Activated T-cell treated with anti-CD3 and anti-CD28 coated beads for 4 hours (primary cell): ENCODE measurements at places on chromosomes 2 and 18.

- DNase-seq = no peak
Measured at GRCh38 chr18:61833978-61834377, 58.8 kb downstream of the RNF152 start.

DNA sequence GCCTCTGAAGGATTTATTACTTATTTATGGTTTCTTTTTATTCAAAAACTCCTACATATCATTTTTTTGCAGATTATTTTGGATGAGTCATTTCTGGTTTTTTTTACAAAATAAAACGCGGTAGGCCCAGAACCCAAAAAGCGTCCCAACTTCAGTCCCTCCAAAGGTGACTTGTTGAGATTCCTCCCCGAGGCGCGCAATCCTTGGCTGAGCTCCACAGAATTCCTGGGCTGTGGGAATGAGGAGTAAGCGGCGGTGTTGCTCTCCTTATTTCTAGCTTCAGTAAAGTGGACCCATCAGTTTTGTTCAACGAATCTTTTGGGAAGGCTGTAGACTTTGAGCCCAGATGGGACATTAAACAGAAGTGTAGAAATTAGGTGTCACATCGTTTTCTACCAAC lies 67.0 kb upstream of the RMP24 start:
- no peak for DNase-seq

DNA sequence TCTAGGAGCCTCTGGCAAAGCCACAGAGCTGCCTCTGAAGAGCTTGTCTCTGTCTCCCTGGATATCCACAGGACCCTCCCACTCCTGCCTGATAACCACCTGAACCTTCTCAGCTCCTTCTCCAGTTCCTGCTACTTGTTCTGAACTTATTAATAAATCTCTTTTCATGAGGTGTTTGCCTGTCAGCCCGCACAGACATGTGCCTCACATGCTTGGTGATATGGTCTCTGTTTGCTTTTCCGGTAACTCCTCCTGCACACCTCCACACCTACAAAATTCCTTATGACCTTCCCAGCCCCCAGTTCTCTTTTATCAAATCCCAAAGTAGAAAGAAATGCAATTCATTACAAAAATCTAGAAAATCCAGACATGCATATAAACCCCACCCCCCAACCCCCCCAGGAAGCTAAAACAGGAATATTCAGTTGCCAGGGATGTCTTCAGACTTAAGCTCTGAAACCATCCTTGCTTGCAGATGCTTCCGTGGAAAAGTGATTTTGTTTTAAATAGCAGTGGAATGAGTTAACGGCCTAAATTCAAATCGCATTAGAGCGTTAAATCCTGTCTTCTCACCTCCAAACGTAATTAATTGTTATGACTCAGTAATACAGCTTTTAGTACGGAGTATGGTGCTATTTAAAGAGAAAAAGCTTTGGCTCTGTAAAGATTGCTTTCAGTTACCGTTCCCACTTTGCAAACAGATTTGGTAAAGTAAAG lies 2.1 kb upstream of the PID1 start:
- DNase-seq = no peak

DNA sequence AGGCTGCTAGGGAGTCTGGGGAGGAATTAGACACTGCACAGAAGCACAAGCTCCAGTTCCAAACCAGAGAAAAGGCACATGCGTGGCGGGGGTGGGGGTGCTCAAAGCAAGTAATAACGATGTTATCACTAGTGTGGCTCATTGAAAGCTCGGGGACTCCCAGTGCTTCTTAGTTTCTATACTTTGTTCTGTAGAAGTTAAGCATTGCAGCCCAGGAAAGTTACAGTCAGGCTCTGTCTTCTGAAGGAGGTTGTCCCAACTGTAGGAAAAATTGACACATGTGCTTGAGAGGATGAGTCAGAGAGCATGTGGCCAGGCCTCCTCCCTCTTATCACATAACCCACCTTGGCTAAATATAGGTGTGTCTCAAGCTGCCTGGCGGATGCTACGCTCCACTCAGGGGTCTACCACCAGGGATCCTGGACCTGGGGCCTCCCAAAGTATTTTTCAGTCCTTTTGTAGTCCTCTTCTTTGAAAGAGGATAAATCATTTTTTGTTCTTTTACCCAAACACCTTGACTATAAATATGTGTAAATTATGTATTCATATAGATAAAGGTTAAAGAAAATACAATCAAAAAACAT lies 3.8 kb downstream of the GALNT5 start:
- DNase-seq = peak; percentile 21

DNA sequence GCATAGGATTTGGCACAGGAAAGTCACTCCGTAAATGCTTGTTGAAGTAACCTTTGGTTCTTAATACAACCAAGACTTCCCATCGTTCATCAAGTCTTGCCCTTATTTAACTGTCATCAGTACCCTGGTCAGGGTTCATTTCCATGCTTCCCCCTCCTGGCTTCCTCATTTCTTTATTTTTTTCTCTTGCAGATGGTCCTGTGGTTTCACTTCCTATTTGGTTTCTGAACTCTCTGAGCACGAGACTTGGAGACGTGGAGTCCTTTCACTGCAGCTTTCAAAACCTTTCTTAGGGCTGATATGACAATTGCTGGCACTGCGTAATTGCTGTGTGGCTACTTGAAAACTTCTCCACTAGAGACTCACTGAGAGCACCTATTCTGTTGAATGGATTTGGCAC lies 59.9 kb upstream of the PID1 start:
- DNase-seq = no peak

GRCh38 chr2:218024871-218025270 lies 22.1 kb upstream of the TNS1 start:
- DNase-seq = no peak

DNA sequence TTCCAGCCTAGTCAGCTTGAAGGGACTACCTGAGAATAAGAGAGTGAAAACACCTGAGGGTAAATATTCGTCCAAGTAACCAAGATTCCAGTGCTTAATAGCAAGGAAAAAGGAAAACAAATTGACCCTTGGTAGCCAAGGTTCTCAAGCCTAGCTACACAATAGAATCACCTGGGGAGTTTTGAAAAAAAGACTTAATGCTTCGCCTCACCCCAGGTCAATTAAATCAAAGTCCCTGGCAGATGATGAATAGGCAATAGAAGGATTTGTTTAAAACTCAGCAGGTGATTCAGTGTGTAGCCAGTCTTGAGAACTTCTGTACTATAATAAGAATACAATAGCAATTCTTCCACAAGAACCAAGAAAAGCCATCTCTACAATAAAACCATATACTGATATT lies 500.2 kb downstream of the XIRP2 start:
- no peak for DNase-seq

- DNase-seq = no peak
Measured at GRCh38 chr2:127811397-127812321, 688 bp upstream of the WDR33 start.

DNA sequence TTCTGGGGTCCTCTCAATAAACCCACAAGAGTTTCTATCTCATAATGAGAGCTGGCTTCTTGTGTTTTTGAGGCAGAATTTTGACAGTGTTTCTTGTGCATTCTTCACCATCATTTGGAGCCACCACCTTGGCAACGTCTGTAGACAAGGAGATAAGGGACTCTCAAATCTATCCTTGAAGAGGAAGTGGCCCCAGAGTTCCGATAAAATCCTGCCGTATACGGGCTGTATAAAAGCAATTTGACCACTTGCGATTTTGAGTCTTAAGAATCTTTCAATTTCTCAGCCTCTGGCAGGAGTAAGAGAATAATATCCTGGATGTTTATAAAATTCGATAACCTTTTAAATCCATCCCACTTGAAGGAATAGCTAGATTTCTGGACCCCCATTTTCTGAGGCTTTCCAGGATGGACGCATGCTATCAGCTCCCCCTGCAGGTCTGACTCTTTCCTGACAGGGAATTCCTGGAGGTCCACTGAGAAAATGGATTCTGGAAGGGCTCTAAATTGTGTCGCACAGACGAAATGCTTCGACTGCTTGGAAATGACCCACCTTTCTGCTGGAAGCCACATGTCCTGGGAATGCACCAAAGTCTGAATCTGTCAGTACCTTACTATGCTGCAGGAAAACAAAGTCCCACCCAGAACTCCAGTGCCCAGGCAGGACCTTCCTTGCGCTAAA lies 54.1 kb downstream of the E2F6 start:
- DNase-seq = no peak

DNA sequence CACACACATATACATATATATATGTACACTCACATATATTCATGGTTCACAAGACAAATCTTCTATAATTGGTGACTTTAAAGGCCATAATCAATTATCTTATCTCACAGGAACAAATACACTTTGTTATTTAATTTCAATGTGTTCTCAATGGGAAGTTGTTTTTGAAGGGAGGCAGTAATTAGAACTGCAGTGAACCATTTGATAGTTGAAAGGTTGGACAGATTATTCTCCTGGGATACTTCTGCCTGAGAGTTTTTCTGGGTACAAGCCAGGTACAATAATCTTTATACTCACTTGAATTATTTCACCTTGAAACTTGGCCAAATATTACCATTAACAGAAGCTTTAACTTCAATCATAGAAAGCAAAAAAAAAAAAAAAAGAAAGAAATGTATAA lies 546.6 kb upstream of the LRRTM4 start:
- no peak for DNase-seq

DNA sequence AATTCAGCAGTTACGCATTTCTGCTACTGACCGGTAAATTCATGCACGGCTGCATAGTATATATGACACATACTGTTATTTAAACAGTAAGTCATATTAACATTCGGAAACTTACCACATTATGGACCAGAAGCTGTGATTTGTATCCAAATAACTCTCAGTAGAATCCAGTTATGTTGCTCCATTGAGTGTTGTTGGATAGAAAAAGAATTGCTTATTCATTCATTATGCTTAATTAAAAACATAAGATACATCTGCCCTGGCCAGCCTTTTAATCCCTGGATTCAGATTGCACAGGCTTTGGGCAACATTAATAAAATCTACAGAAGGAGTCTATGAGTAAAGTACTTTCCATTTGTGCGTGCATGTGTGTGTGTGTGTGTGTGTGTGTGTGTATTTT lies 111.3 kb downstream of the CPS1 start:
- DNase-seq = no peak

DNA sequence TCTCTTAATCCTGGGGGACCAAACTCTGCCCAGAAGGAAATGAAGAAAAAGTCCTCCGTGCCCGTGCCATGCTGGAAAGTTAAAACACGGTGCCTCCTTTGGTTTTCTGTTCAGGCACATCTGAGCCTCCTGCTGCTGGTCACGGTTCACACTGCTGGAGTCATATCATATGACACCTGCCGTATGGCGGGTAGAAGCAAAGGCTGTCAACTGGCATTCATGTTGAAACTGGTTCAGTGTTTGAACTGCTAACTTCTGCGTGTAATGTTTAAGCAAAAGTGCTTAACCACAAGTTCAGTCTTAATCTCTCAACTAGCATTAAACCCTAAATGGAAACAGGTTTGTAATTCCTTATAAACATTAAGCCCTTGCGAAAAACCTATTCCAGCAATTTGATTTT lies 3.1 kb downstream of the STK39 start:
- peak; percentile 7 for DNase-seq

DNA sequence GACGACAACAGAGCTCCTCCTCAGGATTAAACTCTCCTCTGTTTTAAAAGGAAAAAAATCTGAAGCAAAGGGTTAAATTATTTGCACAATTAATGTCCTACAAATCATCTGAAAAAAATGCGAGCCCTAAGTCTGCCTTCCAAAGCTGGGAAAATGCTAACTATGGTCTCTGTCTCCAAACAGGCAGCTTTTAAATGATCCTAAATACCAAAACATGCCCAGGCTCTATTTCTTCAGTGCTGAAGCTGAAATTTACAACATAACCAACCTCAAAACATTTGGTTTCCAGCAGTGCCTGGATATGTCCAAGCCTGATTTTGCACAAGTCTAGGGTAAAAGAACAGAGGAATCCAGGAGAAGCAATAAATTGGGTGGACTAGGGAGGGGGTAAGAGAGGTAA lies 57.2 kb downstream of the LBH start:
- no peak for DNase-seq

DNA sequence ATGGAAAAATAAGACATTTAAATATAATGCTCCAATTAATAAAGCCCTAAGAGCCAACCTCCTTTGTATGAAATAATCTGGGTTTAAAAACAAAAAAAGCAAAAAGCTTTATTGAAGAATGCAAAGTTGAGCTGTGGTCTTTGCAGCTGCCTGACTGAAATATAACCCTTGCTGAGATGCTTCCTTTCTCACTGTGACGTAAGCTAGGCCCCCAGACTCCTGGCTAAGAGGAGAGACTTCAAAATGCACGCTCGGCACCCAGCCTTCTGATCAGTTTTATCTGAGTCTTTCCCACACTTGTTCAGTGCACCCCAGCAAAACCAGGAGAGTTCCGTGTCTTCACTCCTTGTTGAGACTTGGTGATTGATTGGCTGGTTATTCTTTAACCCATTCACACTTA lies 115.3 kb downstream of the BCL11A start:
- DNase-seq = no peak

DNA sequence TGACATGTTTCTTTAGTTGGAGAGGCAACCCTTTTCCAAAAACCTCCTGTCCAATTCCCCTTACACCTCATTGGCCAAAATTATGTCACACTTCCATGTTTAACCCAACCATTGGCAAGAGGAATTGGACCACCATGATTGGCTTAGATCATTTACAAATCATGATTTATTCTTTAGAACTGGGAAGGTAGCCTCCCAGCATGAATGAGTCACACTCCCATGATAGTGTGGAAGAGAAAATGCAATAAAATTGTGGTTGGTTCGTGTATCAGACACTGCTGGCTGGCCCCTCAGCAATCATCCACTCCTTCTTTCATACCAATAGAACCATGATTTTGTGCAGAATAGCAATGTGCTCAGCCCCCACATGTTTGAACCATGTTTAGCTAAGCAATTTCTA lies 156.6 kb upstream of the ACVR2A start:
- DNase-seq = no peak

DNA sequence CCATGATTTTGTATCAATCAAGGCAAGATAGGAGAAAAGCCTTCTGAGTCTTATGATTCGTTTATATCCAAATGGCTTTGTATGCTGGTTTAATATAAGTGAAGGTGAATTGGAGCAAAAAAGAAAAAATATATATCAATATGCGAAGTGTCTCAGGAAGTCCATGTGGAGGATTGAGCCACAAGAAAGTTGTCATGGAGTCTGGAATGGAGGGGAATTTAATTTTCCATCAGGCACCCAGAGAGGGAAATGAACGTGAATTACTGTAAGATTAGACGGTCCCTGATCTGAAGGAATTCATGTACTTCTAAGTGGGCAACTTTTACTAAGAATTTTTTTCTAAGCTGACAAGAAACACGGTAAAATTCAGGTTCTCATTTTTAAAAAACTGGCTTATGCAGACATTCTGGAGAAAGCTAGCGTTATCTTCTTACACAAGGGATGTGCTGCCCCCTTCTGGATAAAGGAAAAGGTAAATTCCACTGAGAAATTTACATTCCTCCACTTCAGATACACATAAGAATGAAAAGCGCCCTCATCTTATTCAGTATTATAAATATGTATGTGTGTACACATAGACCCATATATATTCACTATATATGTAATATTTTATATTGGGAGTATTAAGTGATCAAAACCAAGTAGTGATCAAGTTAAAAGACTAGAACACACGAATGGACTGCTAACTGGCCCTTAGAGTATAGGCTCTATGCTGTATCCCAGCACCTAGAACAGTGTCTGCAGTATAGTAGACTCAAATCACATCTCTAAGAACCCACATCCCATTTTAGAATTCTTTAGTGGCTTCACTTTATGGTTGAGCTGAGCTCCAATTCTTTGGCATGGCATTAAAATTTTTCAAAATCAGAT lies 289.0 kb upstream of the TFPI start:
- no peak for DNase-seq

GRCh38 chr2:26913606-26913998 lies 56.8 kb upstream of the MAPRE3 start:
- DNase-seq = no peak

GRCh38 chr2:38515155-38516074 lies 87.3 kb downstream of the HNRNPLL start:
- no peak for DNase-seq
